ENCODE measurements at places on chromosomes 1 and 21.
A peak's percentile ranks its signal among the peaks of the same experiment; 100 is the strongest.

- no peak for DNase-seq
These were observed 9.2 kb downstream of the C1orf21 start for GRCh38 chr1:184395937-184396480.

GRCh38 chr1:13737398-13737797, 37.4 kb downstream of the PRDM2 start:
- DNase-seq, result no peak

DNA sequence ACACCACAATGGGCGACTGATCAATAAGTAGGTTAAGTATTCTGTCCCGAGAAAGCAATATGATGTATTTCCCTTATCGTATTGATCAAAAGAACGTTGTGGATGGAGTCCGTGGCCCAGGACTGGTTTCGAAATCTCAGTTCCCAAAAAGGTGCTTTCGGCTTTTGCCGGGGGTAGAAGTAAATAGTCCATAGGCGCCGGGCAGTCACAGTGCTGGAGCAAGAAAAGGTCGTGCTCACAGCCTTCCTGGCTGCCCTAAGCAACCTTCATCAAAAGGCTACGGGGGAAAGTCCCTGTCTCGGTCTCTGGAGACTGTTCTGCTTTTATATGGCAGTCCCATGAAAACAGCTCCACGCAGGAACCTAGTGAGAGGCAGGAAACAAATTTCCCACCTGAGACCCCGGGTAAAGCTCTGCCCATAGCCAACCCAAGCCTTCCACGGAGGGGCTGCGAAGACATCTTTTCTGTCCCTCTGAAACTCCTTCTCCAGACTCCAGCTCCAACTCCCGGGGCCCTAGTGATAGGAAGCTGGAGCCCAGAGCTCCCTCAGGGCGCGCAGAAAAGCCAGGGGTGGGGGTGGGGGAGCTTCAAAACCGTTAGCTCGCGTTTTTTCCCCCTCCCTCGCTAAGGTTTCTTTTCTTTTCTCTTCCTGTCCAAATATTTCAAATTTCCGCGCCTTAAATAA, 7.0 kb downstream of the CDKN2C start:
- peak; percentile 72 for DNase-seq

GRCh38 chr1:197725976-197726375, 49.3 kb downstream of the DENND1B start:
- no peak for DNase-seq

DNA sequence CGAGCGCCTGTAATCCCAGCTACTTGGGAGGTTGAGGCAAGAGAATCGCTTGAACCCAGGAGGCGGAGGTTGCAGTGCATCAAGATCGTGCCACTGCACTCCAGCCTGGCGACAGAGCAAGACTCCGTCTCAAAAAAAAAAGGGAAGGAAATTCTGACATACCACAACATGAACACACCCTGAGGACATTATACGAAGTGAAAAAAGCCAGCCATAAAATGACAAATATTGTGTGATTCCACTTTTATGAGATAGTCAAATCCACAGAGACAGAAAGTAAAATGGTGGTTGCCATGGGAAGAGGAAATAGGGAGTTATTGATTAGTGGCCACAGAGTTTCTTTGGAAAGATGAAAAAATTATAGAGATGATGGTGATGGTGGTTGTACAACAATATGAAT, 41.7 kb downstream of the EVI5 start:
- DNase-seq, result no peak

DNA sequence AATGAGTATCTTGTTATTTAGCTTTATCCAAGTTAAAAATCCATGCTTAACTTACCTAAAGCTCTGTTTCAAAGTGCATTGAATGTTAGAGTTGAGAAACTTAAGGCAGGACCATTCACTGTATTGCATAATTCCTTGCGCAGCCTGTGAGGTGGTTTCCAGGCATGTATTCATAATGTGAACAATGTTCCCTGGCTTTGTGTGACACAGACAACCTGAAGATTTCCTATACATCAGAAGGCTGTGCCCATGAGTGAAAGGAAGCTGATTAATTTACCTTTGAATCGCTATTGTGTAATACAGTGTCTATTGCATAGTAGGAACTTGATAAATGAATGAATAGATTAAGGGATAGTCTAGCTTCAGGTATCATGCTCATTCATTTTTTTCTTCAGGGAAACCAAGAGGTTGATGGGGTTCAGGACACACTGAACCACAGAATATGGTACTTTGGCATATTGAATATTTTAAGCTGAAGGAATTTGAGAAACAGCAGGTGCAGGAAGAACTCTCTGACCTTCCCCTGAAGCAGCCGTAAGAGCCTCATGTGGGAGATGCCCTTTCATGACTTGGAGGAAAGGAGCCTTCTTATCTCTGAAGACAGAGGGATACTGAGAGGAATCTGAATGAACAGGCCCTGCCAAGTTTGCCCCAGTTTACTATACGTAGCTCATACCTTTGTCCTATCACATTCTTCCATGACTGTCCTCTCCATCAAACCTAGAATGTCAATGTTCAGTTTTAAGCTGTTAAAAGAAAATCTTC, 88.6 kb upstream of the GNG12 start:
- DNase-seq, result no peak

DNA sequence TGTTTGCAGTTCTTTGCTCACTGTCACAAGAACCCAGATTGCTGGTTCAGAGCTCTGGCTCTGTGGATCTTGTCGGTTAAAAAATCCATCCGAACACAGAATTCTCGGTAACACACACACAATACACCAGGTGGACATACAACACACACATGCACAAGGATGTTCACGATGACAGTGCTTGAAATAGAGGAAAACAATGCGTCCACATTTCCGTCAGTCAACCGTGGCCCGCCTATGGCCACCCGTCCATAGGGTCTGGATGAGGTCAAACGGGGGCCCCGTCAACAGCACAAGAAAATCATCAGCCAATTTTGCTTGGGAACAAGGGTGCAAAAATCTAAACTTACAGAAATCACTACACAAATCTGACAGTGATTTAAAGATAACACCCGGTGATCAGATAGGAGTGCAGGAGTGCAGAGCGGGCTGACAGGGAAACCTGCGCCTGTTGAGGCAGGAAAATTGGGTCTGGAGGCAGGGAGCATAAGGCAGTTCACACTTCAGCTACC, 50.4 kb upstream of the SLC19A1 start:
- DNase-seq, result no peak

- DNase-seq, result no peak
These were observed 23.0 kb upstream of the ABCD3 start for GRCh38 chr1:94395231-94395630.

DNA sequence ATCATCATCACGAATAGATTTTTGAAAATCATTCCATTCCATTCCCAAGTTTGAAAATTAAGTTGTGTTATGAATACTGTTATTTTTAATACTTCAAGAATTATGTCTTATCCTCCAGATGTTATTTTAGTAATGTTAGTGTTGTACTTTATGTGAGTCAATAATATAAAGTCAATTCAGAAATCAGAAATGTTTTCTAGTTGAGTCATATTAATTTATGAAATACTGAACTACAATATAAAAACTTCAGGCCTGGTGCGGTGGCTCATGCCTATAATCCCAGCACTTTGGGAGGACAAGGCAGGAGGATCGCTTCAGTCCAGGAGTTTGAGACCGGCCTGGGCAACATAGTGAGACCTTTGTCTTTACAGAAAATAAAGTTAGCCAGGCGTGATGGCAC, 38.4 kb upstream of the GPR25 start:
- no peak for DNase-seq

DNA sequence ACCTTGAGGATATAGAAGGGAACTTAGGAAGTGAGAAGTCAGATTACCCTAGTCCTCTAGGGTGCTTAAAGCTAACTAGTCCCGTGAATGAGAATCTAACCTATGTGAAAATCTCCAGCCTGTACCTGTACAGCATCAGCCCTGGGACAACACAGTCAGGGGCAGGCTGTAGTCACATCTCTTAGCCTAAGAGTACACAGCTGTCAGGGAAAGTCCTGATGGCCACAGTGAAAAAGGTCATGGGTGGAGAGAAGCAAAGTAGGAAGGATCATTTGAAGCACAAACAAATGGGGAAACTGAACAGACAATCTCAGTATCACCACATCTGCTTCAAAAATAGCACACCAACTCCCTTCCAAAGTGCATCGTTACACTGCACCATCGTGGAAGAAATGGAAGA, 11.7 kb downstream of the CTSK start:
- DNase-seq, result peak; percentile 23

DNA sequence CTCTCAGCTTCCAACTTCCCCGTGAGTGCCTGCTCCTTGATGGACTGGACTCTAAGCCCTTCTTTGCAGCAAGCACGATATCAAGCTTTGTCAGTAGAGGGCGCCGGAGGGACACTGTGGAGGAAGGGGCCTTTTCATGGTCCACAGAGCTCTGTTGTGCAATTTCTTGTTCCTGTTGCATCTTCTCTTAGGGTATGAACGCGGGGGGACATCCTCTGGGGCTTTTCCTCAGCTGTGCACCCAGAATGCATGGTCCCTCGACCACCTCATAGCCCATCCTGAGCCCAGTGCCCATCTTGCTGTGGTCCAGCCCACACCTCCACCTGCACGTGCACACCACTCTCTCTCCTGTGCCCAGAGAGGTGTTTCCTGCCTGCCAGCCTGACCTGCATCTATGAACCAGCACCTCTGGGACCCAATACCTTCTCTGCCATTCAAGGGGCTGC, 556.8 kb downstream of the PTPRU start:
- DNase-seq, result peak; percentile 94

GRCh38 chr21:25905126-25905525, 170.4 kb downstream of the GABPA start:
- no peak for DNase-seq

DNA sequence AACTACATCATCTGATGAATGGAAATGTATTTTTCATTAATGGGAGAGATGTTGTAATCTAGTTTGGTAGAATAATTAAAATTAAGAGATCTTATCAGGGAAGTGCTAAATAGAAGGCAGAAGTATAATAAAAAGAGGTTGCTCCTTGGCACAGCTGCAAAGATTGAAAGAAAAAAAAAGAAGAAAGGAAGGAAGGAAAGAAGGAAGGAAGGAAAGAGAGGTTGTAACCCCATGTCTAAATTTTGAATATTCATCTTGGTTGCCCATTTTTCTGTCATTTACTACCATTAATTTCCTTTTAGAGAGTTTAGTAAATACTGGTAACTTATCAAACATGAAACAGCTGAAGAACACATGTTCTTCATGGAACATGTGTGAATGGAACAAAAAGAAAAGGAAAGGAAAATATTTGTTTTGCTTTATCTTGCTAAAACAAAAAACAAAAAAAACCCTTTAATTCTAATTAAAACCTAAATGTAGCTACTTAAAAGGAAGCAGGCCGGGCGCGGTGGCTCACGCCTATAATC, 10.5 kb upstream of the MDM4 start:
- DNase-seq, result no peak

DNA sequence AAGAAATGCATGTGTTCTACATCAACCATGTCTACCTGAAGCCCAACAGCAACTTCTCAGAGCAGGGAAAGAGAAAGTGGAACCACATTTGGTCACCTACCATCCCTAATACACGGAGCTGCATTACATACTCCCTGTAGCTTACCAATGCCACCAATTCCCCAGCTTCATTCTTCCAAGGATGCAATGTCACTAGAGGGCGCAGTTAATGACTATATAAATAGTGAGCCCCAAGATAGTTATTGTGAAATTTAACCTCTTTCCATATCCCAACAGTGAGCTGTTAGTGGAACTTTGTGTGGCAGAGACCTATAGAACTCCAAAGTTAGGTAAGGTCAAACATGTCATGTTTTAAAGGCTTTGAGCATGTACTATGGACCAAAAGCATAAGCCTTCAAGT, 618.3 kb downstream of the SMYD3 start:
- peak; percentile 74 for DNase-seq

DNA sequence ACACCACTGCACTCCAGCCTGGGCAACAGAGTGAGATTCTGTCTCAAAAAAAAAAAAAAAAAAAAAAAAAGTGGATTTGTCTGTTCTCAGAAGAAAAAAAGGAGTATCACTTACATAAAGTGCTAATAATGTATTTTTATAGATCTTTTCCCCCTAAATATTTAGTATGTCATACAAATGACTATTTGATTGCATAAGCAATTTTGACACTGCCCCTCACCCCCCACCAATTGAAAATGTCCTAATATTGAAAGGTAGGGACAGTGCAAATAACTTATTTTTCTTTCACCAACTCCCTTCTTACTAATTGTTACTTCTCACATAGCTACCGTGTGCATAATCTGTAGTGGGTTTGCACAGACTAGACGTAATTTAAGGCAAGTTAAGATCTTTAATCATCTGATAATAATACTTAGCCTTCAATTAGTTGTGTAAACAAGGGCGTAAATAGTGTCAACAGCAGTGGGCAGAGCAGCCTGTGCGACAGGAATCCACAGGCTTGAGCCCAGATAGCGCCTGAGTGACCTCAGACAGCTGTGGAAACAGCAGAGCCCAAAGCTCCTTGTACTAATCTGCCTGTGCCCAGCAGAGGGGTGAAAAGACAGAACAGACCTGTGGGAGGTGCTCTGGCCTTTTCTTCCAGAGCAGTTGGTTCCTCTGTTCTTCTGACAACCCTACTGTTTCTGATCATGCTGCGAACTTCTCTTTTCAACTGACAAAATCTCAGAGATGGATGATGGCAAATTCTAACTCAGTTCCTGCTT, 4.5 kb upstream of the IER5 start:
- peak; percentile 84 for DNase-seq

DNA sequence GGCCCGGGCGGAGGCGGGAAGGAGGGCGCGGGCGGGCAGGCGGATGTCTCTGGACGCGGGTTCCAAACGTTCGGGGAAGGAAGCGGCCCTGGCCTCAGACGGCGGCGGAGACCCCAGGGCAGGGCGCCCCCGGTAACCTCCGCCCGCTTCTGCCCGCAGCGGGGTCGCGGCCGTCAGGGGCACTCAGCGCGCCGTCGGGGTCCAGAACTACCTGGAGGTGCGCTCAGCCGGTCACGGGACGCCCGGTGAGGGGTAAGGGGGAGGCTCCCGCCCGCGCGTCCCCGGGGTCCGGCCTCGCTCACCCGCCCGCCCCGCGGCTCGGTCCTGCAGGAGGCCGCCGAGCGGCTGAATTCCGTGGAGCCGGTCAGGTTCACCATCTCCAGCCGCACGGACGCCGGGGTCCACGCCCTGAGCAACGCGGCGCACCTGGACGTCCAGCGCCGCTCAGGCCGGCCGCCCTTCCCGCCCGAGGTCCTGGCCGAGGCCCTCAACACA, 406 bp downstream of the PUSL1 start:
- no peak for DNase-seq

DNA sequence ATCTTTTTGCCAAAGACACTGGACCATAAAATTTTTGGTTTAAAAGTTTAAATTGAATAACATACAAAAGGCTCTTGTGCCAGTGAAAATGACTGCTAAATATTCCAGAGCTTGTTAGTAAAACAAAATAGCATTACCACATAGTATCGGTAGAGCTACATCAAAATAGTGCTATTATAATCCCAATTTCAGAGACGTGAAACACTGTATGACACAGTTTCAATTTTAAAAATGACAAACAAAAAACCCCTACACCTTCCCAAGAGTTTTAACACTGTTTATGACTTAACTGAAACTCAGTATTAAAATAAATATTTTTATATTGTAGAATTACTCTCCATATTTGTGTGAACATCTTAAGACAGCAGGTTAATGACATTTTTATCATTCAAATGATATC, 7.0 kb downstream of the SLC30A1 start:
- no peak for DNase-seq

GRCh38 chr21:41596241-41596925, 88.4 kb upstream of the TMPRSS2 start:
- no peak for DNase-seq

Data from Karpas-422 (cell line).